ENCODE measurements at places on chromosomes 12 and 14.

DNA sequence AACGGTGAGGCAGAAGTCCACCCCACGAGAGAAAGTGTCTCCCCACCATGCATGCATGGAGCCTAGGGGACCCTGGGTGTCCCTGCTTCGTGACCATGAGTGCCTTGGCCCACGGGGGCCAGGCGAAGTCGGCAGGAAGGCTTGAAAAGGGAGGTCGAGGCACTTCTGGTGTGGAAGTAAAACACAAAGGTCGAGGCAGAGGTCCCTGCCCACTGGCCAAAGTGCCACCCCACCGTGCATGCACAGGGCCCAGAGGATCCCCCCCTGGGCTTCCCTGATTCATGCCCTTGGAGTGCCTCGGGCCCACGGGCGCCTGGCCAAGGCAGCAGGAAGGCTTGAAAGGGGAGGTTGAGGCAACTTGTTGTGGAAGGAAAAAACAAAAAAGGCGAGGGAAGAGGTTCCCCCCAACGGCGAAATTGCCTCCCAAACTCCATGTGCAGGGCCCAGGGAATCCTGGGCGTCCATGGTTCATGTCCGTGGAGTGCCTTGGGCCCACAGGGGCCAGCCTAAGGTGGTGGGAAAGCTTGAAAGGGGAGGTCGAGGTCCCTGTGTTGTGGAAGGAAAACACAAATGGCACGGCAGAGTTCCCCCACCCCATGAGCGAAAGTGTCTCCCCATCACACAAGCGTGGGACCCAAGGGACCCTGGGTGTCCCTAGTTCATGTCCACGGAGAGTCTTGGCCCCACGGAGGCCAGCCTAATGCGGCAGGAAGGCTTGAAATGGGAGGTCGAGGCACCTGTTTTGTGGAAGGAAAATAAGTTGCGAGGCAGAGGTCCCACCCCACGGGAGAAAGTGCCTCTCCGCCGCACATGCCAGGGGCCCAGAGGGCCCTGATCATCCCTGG is 372.1 kb downstream of the ALG10 start:
- DNase-seq, result no peak

GRCh38 chr12:60174941-60175340 is 579.1 kb downstream of the SLC16A7 start:
- no peak for DNase-seq

DNA sequence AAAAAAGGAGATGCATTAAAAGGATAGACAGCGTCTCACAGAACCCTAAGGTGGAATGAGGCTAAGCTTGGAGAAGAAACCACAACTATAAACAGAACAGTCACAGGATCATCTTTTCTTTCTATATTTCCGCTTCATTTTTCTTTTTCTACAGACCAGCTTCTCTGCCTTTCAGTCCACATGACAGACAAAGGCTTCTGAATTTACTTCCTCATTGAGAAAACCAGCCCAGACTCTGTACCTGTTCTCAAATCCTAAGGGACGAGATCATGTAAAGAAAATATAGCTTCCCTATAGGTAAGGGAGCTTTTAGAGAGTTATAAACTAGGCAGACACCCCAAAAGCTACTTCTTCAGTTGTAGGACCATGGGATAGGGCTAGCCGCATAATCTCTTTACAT is 17.4 kb downstream of the SGPP1 start:
- no peak for DNase-seq

DNA sequence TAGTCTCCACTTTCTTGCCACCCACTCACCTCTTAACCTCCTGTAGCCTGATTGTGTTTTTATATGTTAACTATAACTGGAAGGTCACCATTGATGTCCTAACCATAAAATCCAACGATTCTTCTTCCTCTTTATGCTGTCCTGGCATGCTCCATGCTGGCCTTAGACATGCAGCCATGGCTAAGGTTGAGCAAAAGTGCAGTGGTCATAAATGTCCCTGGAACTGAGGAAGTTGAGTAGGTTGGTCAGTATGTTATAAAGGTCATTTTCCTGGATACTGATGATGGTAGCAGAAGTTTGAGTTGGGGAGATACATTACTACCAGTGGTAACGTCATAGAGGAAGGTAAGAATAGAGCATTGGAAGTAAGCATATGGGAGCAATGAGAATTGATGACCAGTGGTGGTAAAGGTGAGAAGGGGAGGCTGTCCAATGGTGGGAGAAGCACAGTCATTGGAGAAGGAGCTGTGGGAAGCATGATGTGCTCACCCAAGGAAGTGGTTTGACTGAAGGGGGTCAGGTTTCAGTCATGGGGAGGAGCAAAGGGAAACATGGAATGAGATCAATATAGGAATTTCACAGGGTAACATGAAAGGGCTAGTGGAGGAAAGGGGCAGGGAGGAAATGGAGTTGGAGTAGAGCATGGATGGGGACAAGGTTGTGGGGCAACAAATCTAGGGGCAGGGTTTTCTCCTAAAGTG is 240.8 kb downstream of the DACT1 start:
- no peak for DNase-seq

- no peak for DNase-seq
These were observed 406.9 kb upstream of the SOX5 start for GRCh38 chr12:24356240-24356804.

GRCh38 chr14:38125481-38126037 is 82.1 kb upstream of the SSTR1 start:
- no peak for DNase-seq

- DNase-seq, result peak; percentile 40
These were observed 574 bp downstream of the WNK1 start for GRCh38 chr12:752695-753610.

GRCh38 chr12:5176036-5176435 is 132.4 kb downstream of the KCNA5 start:
- no peak for DNase-seq

DNA sequence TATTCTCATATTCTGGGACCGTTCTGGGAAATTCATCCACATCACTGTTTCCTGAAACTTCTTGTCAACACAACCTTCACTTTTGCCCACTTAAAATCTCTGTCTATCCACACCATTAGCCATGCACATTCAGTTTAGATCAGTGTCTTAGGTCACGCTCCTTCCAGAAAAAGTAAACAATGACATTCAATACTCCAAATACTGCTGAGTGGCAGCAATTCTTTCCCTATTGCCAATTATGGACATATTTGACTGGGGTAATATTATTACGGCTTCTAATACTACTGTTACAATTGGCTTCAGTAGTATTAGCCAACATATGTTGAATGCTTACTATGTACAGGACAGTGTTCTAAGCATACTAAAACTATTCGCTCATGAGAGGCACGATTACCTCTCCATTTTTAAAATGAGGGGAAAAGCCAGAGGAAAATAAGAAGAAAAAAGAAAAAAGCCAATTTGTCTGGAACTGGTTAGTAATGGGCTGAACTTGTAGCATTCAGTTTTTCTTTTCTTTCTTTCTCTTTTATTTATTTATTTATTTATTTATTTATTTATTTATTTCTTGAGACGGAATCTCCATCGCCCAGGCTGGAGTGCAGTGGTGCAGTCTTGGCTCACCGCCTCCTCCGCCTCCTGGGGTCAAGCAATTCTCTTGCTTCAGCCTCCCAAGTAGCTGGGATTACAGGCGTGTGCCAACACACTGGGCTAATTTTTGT is 23.4 kb downstream of the LTBR start:
- no peak for DNase-seq

- DNase-seq, result no peak
These were observed 16.9 kb downstream of the TMEM117 start for GRCh38 chr12:43852744-43853143.

DNA sequence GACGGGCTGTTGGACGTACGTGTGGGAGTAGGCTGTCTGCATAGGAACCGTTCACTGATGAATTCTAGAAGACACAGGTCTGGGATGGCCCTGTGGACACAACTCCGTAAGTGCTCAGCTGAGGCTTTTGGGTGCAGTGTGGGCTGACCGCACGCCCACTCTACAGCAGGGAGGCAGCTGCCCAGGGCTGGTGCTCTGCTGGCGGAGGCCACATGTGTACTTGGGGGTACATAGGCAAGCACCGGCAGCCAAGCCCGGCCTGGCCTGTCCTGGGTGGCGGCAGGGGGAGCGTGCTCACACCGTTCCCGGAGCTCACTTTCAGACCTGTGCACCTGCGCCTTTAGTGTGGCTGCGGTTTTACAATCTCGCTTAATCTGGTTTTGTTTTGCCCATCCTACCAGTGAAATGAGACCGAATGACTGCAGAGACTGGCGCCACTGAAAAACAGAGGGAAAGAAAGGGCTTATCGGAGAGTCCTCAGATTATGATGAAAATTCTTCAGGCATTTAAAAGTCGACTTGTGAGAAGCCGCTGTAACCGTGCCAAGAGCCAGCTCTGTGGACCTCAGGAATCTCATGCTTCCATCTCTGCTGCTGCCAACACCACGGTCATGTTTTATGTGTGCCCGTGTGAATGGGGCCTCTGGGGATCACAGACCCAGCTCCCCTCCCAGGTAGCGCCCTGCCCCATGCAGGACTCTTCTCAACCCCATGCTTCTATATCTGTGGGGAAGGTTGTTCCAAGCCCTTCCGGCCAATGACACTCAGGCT is 45.8 kb downstream of the SSH1 start:
- no peak for DNase-seq

- no peak for DNase-seq
These were observed 309.4 kb downstream of the KCNC2 start for GRCh38 chr12:74900232-74900631.

GRCh38 chr12:46918631-46919030 is 92.8 kb upstream of the SLC38A4 start:
- no peak for DNase-seq

Data from stimulated activated CD4-positive, alpha-beta T cell treated with anti-CD3 and anti-CD28 coated beads, Interleukin-12 subunit alpha, Interleukin-12 subunit beta, amount 100 ng/mL, for 4 hours (primary cell).